ENCODE measurements at places on chromosomes 2 and 18.

- no peak for DNase-seq
Observed at GRCh38 chr2:60961457-60961856, 56.1 kb upstream of the PEX13 start.

DNA sequence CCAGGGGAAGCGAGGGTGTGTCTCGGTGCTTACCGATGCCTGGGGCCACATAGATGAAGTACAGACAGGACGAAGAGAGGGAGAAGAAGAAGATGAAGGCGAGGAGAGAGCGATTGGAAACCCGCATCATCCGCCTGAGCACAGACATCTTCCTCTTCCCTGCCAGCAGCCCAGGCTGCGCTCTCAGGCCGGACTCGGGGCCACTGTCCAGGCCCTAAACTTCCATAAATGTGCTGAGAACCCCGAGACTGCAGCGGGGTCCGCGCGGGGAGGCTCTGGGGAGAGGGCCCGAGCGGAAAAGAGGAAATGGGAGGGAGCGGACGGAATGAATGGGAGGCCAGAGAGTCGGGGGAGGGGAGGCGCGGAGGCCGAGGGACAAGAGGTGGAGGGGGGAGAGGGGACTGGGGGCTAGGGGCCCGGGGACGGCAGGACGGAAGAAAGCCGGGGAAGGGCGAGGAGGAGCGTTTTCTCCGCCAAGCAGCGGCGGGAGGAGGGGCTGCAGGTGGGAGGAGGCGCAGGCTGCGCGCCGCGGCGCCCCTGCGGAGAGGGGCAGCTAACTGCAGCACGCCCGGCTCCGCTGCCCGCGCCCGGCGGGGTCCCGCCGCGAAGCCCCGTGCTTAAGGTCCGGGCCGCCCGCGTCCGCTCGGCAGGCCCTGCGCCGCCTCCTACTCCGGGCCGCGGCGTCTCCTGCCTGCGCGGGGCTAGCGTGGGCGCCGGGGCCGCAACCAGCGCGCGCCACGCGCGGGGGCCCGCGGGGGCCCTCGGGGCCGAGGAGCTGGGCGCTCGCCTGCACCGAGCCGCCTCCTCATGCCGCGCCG, at the start of gene B4GALT6:
B4GALT6 (minus strand) TSS at position 303 of the 818 bp plus-strand sequence; CDS start at position 148, 155 bp downstream.
- peak; percentile 69 for DNase-seq

DNA sequence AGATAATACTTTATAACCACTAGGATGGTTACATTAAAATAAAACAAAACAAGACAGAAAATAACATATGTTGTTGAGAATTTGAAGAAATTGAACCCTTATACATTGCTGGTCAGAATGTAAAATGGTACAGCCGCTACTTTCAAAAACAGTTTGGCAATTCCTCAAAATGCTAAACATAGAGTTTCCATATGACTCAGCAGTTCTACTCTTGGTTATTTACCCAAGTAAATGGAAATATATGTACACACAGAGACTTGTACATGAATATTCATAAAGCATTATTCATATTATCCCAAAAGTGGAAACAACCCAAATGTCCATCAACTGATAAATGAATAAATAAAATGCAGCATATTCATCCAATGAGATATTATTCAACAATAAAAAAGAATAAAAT, 92.5 kb upstream of the LRATD1 start:
- no peak for DNase-seq

DNA sequence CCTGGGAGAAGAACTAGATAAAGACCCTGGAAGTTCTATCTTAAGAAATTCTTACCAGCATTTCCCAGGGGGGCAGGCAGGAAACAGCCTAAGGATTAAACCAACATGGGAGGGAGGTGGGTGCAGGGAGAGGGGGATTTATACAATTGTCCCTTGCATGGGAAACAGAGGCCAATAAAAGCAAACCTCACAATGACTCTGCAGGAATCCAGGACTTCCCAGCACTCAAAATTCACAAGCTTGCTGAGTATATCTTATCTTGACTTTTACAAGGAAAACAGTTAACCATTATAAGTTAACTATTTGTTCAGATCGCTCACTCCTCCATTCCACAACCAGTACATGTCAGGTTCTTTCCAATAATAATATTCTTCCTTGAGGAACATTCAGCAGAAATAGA, 241.3 kb downstream of the MREG start:
- no peak for DNase-seq

GRCh38 chr2:53769318-53769945, 1.8 kb downstream of the CHAC2 start:
- DNase-seq = no peak

DNA sequence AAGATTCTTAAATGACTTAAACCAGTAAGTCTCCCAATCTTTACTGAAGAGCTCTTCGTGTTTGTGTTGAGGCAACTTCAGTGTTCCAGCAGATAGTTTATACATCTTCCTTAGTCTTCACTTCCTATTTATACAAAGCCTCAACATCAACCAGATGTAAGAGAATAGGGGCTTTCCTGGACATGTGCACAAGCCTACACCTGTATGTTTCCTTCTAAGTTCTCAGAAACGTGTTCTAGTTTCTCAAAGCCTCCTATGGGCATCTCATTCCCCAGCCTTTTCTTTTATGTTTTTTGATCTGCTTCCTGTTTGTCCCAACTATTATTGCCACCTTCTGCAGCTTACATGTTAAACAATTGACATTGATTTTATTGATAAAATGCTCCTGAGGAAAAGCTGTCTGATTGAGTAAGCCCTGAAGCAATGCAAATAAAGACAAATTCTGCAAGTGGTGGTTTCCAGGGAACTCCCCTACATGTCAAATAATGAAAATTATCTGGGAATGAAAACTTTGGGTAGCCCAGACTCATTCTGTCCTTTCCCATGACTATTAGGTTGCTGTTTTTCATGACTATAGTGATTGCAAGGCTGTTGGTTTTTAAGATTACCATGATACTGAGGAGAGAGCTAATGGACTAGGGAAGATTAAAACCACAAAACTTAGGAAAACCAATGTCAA, 663.3 kb upstream of the ACVR2A start:
- no peak for DNase-seq

GRCh38 chr2:171522788-171523087, 464 bp downstream of the CYBRD1 start:
- no peak for DNase-seq

GRCh38 chr2:153912798-153913396, 41.2 kb downstream of the GALNT13 start:
- DNase-seq = no peak

GRCh38 chr2:25219621-25220020, 51.2 kb upstream of the POMC start:
- no peak for DNase-seq

DNA sequence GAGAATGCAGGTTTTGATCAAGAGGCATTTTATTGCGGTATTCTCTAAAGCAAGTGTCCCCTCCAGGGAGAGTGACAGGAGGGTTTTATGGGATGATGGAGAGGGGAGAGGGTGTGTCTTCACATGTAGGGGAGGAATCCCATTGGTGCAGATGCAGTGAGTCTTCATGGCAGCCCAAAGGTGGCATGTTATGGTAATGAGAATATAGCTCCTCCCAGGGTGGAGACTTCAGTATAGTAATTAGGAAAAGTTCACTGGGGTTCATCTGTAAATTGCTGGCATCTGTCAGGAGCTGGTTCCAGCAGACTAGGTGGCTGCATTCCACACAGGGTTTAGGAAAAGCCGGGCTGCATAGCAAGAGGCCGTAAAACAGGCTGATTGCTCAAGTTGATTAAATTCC, 230.7 kb upstream of the CCDC68 start:
- DNase-seq = no peak

- no peak for DNase-seq
Observed at GRCh38 chr18:11658989-11659388, 30.1 kb upstream of the GNAL start.

DNA sequence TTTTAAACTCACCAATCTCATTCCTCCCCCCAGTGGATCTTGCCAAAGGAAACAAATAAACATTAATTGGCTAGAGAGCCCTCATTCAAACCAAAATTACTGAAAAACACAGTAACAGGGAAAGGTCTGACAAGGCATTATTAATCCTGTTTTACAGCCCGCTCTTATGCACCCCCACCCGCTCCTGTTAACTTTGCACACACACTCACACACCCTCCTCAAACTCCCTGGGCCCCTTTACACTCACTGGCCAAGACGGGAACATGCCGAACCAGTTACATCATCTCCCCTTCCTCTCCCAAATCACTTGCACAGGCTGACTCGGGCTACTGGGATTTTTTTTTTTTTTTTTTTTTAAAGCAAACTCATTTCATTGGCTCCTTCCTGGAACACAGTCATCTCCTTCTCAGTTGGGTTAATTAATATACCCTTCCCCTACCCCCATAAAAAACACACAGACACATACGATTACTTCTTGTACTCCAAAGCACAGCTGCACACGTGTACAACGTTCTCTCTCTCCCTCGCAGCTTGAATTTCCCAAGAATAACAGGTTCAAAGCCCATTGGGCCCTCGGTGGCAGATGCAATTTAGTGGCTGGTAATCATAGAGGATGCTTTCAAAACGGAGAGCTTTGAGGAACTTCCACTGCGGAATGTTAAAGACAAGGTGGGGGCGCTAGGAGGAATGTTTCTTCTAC, 31.8 kb downstream of the KLF7 start:
- DNase-seq = no peak

DNA sequence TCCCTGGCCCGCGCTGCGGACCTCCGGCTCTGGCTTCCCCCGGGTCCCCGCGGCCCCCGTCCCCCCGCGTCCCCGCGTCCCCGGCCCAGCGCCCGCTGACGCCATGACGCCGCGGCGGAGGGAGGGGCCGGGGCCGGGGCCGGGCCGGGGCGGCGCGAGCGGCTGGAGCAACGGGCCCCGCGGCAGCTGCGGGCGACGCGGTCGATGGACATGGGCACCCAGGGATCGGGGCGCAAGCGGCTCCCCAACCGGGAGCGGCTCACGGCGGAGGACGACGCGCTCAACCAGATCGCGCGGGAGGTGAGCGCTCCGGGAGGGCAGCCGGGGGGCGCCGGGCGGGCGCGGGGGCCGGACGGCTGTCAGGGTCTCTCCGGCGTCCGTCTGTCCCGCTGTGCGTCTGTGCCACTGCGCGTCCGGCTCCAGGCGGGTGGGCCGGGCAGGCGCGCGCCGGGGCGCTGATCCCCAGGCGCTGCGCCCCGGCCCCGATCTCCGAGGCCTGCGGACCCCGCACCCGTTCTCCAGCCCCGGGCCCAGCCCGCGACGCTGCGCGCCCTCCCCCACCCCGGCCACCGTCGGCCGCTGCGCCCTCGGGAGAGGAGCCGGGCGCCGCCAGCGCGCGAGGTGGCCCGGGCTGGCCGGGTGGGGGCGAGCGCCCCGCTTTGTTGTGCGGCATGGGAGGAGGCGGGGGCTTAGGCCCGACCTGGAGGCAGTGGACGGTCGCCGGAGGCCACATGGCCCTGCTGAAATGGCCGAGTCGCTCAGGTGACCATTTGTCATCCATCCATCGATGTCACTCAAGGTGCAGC, at the start of gene LRRFIP1:
LRRFIP1 (plus strand) TSS at position 147 of the 806 bp plus-strand sequence; CDS start at position 205, 58 bp downstream.
- DNase-seq = no peak

GRCh38 chr2:38407111-38407682, 30.1 kb upstream of the ATL2 start:
- no peak for DNase-seq

DNA sequence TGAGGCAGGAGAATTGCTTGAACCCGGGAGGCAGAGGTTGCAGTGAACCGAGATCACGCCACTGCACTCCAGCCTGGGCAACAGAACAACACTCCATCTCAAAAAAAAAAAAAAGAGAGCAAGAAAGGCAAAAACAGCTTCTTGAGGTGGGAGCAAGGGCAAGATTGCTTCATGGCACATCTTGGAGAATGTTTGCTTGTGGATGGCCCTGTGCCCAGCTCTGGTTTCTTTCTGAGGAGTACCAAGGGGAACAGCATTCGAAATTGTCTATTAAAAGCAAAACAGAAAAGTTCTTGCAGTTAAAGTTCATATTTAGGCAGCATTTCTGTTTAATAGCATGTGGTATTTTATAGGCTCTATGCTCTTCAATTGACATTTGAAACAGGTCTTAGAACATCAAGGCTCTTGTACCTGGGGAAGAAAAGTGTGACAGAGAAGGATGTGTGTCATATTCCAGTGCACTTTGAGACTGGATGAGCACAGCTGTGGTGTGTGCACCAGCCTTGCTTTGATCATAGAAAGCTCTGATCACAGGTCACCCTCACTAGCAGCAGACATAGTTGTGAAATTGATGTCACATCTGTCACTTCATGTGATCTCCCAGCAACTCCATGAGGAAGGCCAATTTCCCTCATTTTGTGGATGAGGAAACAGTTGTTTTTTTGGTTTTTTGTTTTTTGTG, 154.3 kb downstream of the UXS1 start:
- no peak for DNase-seq

All from DND-41 (cell line).